ENCODE measurements at places on chromosomes 2 and 18.

- DNase-seq, result no peak
Measured at GRCh38 chr2:186595219-186595618, 5.4 kb downstream of the ITGAV start.

DNA sequence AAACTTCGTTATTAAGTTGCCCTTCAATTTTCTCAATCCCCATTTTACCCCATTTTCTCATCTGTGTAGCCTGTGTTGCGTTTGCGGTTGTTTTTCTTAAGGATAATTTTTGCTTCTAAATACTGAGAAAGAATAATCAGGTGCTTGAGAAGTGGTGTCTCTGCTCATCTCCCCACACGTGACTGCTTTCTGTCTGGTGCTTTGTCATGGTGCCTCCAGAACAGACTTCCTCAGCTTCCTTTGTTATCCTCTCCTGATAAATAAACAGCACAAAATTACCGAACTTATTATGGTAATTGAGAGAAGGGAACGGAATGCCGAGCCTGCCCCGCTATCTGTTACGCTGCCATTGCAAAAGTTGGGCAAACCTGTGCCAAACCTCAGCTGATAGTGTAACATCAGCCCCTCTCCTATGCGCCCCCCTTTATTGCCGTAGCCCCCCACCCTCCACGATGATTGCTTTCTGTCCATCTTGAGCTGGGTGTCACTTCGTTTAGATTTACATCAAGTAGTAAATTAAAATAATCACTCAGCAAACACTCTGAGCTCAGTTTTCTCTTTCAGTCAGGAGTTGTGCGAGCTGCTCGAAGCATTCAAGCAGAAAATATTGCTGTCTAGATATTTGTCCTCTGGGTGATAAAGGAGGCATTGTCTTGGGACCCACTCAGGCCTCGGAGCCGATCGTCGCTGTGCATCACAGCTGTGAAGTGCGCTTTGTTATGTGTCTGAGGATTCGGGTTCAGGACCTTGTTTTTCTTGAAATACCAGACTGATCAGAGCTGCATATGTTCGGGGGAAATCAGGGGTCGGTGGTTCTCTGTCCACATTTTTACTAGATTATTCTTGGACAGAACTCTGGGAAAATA, 1008.5 kb upstream of the FANCL start:
- peak; percentile 4 for DNase-seq

DNA sequence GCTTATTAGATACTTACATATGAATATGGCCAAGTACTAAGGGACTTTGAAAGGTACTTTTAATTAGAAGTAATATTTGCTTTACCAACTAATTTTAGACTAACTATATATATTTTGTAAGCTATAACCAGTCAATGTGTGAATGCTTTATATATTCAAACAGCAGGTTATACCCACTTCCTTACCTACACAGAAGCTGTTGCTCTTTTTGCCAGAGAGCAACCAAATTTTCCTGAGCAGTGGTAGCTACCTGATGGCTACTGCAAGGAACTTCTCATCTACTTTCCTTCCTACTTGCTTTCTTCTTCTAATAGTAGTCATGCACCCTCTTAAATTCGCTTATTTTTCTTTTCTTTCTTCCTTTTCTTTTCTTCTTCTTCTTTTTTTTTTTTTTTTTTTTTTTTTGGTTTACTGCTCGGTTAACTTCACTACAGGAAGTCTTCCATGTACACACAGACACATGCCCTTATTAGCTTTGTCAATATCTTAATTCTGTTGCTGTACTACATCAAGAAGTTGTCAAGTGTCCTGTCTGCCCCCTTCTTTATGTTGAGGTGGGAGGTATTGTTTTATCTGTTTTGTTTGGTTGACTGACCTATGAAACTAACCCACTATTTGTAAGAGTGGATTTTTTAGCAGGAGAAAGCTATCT, 95.0 kb downstream of the EPC2 start:
- DNase-seq, result no peak

GRCh38 chr2:48519593-48519992, 10.4 kb upstream of the STON1 start:
- no peak for DNase-seq

DNA sequence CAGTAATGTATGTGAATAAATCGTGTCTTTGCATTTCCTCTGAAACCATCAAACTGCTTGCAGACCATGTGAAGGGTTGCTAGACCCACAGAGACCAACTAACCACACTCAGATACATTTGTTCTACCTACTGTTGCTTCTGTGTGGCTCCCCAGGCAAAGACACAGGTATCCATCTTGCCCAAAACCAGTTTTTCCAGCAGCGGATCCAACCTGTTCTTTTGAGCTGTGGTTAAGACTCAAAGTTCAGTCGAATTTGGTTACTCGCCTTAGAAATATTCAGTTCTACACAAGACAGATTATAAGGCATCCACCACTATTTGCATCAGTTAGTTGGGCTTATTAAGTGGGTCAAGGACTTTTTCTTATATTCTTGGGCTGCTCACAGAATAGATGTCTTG, 276.2 kb upstream of the EPHA4 start:
- DNase-seq, result no peak

DNA sequence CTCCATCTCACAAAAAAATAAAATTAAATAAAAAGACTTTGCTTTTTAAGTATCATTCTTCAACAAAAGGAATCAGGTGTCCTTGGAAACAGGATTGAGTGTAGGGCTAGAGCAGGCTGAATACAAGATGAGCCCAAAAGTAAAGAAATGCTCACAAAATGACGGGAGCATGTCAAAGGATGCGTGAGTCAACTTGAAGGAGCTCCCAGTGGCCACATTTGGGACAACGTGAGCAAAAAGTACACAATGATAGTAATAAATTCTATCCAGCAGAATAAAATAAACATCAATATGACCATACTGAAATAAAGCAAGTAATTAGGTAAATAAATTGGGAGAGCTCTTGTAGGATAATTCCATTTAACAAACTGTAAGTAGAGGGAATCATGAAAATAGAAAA, 220.7 kb downstream of the PHLPP1 start:
- DNase-seq, result no peak

Data from NCI-H1092 (cell line).